HTR-8/SVneo (cell line): ENCODE measurements at places on chromosomes 11 and 22.

DNA sequence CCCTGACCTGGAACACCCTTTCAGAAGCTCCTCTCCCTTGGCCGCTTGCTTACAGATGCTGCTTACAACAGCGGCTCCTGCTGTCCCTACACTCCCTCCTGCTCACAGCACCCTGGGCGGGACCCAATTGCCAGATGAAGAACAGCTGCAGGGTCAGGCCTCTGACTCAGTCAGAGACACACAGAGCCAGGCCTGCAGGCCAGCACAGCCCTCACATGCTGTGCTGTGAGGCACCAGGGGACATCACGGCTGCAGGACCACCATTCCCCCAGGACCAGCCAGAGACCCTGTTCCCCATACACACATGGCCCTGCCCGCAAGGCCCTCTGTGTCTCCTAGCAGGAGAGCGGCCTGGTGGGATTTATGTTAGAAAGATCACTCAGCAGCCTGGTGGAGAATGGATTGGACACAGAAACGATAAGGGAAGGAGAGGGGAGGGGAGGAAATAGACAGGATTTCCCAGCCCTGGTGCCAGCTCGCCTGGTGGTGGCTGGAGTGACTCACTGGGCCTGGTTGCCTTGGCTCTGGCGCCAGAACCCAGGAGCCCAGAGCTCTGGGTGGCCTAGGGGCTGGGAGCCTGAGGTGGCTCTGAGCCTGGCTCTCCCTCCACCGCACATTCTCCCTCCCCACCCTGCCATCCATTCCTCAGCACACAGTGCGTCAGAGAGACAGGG is 6.7 kb downstream of the CAPN5 start:
- peak; percentile 47 for DNase-seq

- DNase-seq: no peak
These were observed 21.3 kb downstream of the OR10A6 start for GRCh38 chr11:7909585-7910285.

DNA sequence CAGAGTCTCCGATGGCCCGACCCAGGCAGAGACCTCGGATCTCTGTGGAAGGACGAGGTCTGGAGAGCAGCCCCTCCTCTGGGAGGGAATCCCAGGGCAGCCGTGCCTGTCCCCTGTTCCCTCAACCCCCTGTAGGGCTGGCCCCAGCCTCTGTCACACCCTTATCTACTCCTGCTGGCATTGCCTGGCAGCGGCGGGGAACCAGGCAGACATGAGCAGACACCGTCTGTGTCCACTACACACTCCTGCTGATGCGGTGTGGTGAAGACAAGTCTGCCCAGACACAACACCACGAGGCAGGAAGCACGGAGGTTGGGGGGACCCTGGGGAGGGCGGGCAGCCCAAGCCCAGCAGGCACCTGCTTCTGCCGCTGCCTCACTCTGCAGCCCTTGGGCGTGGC is 52.5 kb upstream of the A4GALT start:
- DNase-seq: no peak

DNA sequence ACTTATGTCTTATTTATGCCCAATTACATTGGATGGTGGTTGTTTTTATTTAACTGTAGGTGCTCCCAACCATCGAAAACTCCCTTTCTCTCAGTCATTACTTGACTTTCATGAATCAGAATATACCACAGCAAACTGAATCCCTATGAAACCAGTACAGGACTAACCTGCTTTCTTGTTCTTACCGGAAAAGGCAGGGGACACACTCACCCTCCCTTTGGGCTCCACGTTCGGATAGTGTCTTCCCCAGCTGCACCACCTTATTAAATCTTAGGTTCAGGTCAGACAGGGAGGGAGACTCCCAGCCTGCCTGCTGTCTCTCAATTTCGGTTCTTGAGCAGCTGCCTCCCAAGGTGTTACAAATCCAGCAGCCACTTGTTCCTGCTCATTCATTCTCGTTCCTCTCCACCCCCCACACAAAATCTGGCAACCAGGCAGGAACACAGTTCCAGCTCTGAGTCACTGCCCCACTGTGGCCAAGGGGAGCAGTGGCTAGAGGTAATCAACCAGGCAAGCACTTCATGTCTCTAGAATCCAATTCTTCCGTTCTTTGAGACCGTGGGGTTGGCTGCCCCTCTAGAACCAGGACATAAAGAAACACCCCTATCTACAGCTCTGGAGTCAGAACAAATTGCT is 133.0 kb downstream of the PLEKHA7 start:
- peak; percentile 29 for DNase-seq

- DNase-seq: no peak
These were observed 90.4 kb upstream of the YWHAH start for GRCh38 chr22:31853736-31854495.

GRCh38 chr22:46547883-46548244 is 10.4 kb upstream of the CELSR1 start:
- DNase-seq: no peak

DNA sequence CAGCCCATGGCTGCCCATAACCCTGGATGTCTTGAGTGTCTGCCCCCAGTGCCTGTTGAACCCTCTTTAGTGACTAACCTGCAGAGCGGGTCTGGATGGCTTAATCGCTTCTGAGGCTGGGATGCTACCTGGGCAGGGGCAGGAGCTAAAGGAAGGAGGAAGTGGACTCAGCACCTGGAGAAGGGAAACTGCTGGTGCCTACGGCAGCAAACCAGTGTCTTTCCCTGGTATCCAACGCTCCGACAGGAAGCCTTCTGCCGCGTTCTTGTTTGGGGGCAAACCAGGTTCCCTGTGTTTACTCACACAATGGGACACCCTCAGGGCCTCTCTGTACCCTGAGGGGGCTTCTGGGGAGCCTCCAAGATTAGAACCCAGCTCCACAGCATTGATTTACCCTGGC is 38.1 kb upstream of the B3GAT1 start:
- DNase-seq: no peak

- DNase-seq: no peak
These were observed 3.6 kb downstream of the C11orf16 start for GRCh38 chr11:8928981-8929615.

- no peak for DNase-seq
These were observed 57.3 kb upstream of the CEP295 start for GRCh38 chr11:93604008-93604660.

- DNase-seq: no peak
These were observed 10.3 kb downstream of the TFIP11 start for GRCh38 chr22:26501996-26502395.

GRCh38 chr11:109015283-109015682 is 350.4 kb downstream of the DDX10 start:
- peak; percentile 49 for DNase-seq

DNA sequence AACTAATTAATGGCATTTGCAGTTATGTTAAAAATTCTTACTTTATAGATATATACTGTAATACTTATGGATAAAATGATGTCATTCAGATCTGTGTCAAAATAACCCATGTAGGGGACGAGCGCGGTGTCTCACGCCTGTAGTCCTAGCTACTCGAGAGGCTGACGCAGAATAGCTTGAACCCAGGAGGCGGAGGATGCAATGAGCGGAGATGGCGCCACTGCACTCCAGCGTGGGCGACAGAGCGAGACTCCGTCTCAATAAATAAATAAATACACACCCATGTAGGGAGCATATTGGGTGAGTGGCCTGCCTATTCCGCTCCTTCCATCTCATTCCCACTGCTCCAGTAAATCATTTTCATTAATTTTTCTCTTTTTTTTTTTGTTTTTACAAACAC is 7.1 kb downstream of the SNU13 start:
- DNase-seq: no peak

- DNase-seq: peak; percentile 60
These were observed 27.5 kb downstream of the DHCR7 start for GRCh38 chr11:71420455-71421241.

- DNase-seq: no peak
These were observed 65.0 kb downstream of the MACROD1 start for GRCh38 chr11:64100782-64101353.

DNA sequence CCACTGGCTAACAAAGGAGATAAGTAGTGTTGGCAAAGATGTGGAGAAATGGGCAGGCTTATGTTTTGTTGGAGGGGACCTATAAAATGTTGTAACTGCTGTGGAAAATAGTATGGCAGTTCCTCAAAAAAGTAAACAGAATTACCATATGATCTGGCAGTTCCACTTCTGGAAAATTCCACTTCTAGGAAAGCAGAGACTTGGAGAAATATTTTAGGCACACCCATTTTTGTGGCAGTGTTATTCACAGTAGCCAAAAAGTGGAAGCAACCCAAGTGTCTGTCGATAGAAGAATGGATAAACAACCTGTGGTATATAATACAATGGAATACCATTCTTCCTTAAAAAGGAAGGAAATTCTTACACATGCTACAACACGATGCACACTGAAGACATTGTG is 57.0 kb upstream of the ADORA2A start:
- DNase-seq: no peak

- no peak for DNase-seq
These were observed 514.2 kb downstream of the SOX6 start for GRCh38 chr11:15841931-15842740.

GRCh38 chr11:76493626-76494539 is 49.1 kb downstream of the EMSY start:
- no peak for DNase-seq

GRCh38 chr11:39971938-39972337 is 1487.5 kb downstream of the LRRC4C start:
- no peak for DNase-seq

DNA sequence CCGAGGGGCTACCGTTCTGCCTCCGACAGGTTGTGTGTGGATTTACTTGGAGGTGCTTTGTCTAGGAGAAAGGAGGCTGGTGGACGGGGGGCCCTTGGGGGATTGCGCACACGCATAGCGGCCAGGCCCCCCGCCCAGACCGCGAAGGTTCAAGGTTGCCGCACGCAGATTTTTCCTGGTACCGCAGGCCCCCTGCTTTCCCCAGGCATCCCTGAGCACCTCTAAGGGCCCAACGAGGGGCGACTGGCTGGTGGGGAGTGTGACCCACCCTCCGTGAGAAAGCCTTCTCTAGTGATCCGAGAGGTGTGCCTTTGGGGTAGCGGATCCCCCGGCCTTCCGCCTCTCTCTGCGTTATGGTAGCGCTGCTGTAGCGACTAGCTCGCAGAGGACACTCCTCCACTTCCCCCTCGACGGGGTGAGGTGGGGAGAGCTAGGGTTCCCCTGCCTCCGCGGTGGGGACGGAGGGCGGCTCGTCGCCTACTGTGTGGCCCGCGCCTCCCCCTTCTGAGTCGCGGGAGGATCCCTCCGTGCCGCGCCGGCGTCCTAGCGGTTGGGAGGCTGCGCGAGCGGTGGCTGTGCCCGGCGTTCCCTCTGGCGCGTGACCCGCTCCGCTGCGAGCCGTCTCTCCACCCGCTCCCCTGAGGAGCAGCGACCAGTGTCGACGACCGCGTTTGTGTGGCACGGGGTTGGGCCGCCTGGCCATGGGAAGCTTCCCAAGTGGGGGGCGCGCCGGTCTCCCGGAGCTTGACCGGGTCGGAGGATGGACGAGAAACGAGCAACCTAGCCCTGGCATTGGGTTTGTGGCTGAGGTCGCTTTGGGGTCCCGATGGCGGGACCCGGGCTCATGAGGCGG is 3900.0 kb upstream of the OR11H1 start:
- no peak for DNase-seq

DNA sequence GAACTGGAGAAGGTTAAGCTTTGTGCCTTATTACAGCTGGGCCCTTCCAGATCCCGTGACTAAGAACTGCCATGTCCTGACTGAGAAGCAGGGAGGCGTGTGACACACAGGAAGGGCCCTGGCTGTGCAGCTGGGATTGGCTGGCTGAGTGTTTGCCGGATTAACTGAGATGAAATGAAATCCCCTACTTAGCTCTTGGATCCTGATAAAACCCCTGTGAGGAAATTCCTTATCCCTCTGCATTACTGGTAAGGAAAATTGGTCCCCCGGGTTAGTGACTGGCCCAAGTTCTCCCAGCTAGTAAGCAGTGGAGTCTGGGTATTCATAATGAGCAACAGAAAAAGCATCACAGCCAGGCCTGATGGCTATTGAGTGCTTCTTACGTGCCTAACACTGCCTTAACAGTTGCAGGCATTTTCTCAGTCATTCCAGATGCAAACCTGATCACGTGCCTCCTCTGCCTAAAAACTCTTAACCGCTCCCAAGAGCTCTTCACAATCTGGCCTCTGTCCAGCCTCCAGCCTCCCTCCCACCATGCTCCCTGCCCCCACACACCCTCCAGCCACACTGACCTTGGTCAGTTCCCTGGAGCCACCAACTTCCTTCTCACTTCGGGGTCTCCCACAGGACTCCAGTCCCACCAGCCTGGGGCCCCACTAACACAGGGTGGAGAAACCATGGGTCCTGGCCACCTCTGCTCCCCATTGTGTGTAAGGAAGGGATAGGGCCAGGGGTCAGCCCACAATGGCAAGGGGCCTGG is 37.8 kb downstream of the ARRB1 start:
- DNase-seq: no peak

DNA sequence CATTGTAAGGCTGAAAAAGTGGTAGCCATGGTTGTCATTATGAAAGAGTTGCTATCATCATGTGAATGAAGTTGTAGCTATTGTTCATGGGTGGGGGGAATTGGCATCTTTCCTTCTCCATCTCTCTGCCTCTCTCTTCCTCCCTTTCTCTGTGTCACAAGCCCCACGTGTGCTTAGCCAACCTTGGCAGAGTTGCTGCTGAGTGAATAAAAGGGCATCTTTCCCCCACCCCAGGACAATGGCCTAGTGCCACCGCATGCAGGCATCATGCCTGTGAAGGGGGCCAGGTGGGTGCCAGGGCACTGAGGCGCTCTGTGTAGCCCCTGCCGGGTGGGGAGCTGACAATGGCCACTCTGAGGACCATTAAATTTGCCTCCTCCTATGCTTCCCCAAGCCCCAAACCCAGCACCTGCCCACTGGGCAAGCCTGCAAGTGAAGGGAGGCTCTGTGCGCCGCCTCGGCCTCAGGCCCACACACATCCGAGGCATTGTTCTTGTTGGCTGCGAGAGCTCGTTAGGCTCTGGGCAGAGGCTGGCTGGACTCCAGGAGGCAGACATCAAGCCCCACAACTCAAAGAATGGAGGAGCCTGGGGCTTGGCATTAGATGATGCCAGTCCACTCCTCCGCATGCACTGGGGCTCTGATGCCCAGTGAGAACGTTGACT is 103.9 kb downstream of the SEZ6L start:
- no peak for DNase-seq
